Fibroblast of the aortic adventitia (primary cell): ENCODE measurements at places on chromosomes 4 and X.

- DNase-seq, result no peak
Observed at GRCh38 chr4:173590697-173591096, 60.7 kb upstream of the HAND2 start.

DNA sequence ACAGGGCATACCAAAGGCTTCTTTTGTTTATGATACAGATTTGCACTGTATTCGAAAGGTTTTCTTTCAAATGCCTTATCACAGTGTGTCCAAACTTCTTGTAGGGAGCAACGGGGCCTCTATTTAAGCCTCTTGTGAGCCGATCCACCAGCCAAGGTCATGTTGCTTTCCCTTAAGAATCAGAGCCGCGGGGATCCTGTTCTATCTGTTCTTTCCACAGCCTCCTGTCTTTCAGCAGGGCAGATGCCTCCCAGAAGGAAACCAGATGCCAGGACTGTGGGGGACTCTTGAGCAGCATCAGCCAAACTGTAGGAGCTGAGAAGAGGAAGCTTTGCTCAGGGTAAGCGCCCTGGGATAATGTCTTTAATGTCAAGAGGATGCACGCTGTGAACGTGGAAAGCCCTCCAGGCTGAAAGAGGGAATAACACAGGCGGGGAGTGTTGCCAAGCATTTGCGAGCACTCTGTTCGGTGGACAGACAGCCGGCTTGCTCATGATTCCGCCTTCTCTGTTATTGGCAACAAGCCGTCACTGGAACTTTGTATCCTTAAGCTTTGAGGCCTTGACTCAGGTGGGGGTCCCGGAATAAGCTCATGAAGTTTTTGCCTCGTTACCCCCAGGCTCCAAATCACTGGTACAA lies 279.8 kb upstream of the FRG1 start:
- DNase-seq, result no peak

DNA sequence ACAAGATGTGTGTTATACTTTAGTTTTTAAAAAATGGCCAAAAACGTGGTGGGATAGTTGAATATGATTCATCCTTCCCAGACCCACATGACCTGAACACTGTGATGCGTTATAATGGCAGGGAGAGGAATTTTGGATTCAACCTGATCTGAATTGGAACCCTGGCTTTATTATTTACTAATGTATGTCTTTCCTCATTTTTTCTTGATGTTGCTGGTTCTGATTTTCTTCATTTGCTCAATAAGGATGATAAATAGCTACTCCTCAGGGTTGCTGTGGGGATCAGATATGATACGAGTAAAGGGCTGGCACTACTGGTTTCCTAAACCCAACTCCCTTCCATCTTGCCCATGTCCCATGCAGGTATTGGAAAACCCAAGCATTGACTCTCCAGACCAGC lies 24.2 kb upstream of the ACSL1 start:
- no peak for DNase-seq

- DNase-seq, result no peak
Observed at GRCh38 chr4:183469285-183469684, 24.8 kb downstream of the CDKN2AIP start.

DNA sequence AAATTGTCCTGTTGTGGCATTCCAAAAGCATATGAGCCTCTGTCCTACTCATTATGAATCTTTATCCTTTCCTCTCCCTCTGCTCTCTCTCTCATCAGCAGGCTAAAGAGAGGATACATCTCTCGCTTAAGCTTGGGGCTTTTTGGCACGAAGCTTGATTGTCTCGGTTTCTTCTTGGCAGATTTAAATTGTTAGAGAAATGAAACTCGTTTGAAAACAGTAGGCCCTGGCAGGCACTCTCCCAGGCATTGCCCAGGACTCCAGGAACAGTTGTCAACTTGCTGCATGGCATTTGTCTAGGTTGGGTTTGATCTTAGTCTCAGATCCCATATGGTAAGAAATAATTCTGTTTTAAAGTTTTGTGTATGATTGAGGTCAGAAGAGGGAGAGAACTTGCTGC lies 35.5 kb downstream of the NAA11 start:
- DNase-seq, result no peak
